ENCODE measurements at places on chromosomes 5 and 9. TPM values are rescaled to one million over a fixed set of nuclear protein-coding genes. Genes with fewer than 3 reads are reported as not detected.

GRCh38 chr5:173880306-173880985 lies 7.7 kb upstream of the CPEB4 start:
- no peak for DNase-seq

- no peak for DNase-seq
Observed at GRCh38 chr9:84283946-84284345, 56.6 kb downstream of the SLC28A3 start.

- peak; percentile 30 for DNase-seq
Observed at GRCh38 chr5:16983022-16983639, 47.0 kb upstream of the MYO10 start.

- no peak for DNase-seq
Observed at GRCh38 chr5:132749506-132749905, 2.3 kb downstream of the CCNI2 start.

DNA sequence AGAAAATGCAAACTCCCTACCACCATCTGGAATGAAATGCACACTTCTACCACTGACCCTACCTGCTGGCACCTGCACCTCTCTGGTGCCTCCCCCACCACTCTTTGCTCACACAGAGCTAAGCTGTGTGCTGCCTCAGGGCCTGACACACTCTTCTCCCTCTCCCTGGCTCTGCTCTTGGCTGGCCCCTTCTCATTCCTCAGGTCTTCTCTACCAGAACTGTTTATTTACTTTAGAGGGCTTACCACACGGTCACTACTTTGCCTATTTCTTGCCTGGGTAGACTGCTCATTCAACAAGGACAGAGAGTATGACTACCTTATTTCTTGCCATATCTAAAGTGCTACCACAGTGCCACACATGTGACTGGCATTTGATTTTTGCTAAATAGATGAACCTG lies 3.3 kb downstream of the REEP5 start:
- peak; percentile 48 for DNase-seq

- DNase-seq, result no peak
Observed at GRCh38 chr5:5293029-5293428, 129.4 kb upstream of the ICE1 start.

DMRT3 gene
- 1.4 TPM for total RNA-seq

PPP2CA gene
- total RNA-seq, result 196 TPM

DNA sequence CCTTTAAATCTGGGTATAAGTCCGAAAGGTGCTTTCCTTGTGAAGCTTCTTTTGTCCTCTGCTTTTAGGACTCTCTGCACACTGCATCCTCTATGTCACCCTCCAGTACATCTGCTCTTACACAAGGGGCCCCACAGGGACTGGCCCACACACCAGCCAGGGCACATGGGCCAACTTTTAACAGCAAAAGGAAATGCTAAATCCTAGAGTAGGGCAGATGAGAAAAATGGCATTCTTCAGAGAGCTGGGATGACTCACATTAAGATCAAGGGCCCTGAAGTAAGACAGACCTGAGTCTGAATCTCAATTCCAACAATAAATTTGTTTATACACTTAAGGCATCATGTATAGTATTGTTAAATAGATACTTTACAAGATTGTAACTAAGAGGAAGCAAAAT lies 40.3 kb upstream of the CDKN2B start:
- no peak for DNase-seq

- no peak for DNase-seq
Observed at GRCh38 chr9:7104625-7105024, 346.9 kb downstream of the KDM4C start.

DNA sequence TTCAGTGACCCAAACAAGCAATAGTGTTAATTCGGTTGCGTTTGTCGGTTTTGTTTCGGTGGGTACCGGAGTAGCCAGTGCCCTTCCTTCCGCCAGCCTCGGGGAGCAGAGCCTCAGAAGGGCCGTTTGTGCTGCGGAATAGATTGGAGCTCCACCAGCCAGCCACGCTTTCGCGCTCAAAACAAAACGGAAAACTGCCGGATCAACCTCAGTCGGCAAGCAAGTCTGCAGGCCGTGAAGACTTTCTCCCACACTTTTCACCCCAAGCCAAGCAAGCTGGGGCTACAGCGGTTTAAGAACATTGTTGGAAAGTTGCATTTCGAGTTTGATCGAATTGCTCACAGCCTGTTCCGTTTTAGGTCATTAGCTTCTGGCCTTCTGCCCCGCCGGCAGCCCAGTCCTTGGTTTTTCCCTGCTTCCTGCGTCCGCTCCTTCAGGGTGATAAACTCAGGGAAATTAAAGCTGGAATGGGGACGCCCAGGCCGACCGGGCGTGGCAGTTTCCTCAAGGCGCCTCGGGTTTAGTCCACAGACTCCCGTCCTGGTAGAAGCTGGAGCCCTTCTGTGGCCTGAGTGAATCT lies 803 bp upstream of the CCNO start:
- DNase-seq, result no peak

C5 gene
- 0.65 TPM for total RNA-seq

EIF4E1B gene
- total RNA-seq, result not detected

GRCh38 chr5:78577071-78577807 lies 71.3 kb downstream of the LHFPL2 start:
- no peak for DNase-seq

GRCh38 chr9:136642439-136642921 lies 20.2 kb upstream of the EGFL7 start:
- no peak for DNase-seq

- no peak for DNase-seq
Observed at GRCh38 chr5:121725450-121725849, 126.2 kb upstream of the FTMT start.

DNA sequence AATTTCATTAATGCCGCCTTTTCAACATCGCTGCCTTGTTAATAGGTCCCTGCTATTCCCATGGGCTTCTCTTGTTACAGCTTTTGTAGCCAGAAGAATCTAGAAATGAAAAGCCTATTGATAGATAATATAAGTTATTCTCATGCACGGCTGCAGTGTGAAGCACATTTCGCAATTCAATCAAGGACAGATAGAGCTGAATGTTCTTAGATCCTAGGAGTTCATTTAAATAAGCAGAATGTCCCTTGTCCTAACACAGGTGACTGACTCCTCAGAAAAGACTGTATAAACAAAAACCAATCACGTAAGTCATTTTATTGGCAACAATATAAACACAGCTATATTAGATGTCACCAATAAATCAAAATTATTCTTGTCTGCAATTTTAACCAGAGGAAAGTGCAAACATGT lies 9.4 kb downstream of the GLIS3 start:
- DNase-seq, result no peak

GRCh38 chr5:67058998-67059743 lies 137.4 kb downstream of the CD180 start:
- DNase-seq, result no peak

DNA sequence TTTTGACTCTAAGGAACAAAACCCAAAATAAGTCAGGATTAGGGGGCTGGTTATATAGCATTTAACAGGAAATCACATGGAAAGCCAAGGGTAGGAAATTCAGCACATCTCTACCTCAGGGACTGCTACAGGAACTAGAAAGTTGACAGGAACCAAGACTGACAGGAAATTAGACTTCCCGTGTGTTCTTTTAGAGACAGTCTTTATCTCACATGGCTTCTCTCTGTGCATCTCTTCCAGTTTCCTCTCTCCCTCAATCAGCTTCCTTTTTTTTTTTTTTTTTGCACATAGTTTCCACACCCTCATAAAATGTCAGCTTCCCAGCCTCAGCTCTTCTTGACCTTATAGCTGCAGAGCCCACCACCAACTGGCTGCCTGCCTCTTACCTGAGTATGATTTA lies 4.8 kb downstream of the RECK start:
- DNase-seq, result no peak

ADGRV1 gene
- 2.3 TPM for total RNA-seq

DNA sequence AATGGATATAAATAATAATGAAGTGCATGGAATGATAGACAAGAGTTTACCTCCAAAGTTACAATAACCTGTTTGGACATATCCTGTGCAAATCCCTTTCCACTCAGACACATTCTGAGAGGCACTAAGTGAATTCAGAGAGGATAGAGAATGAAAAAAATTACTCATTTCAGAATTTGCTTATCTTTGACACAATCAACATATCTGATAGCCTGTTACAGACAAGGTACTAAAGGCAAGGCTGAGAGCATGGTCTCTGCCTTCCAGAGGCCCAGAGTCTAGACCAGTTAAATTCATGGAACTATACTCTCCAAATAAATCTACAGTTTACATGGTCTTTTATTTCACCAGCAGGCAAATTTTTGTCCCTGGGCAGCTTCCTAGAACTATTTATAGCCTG lies 371.8 kb upstream of the PTGER4 start:
- no peak for DNase-seq

DNA sequence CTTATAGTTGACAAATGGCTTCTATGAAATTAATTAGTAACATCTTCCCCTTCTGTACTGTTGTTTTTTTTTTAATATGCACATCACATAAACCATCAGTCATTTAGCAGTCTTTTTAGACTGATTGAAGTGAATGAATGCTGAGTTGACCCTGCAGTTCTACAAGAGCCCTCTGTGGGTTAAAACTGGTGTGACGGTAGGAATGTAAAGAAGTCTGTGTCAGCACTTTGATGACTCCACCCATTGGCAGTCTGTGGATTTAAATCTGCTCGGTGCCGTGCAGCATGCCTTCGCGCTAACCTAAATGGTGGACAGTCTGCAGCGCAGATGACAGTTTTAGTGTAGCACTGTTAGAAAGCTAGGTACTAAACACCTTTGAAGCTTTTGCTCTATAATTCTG lies 3.1 kb downstream of the GTF3C4 start:
- DNase-seq, result no peak

NOL6 gene
- 45.4 TPM for total RNA-seq

DNA sequence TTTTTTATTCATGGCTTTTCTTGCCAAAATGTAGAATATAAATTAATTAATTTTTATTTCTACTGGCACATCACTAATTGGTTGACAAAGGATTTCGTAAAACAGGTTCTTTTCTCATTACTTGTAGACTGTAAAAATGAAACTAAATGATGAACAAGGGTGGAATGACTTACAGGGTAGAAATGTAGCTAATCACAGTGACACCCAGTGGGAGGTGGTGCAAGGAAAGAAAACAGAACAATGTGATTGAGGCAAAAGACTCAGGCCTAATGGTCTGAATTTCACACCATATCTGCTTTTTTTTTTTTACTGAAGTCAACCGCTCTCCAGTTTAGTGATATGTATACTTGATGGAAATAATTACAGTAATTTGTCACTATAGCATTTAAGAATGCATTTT lies 28.9 kb downstream of the GABRG2 start:
- DNase-seq, result no peak

SPINK4 gene
- total RNA-seq, result not detected

CAMK2A gene
- not detected for total RNA-seq

DNA sequence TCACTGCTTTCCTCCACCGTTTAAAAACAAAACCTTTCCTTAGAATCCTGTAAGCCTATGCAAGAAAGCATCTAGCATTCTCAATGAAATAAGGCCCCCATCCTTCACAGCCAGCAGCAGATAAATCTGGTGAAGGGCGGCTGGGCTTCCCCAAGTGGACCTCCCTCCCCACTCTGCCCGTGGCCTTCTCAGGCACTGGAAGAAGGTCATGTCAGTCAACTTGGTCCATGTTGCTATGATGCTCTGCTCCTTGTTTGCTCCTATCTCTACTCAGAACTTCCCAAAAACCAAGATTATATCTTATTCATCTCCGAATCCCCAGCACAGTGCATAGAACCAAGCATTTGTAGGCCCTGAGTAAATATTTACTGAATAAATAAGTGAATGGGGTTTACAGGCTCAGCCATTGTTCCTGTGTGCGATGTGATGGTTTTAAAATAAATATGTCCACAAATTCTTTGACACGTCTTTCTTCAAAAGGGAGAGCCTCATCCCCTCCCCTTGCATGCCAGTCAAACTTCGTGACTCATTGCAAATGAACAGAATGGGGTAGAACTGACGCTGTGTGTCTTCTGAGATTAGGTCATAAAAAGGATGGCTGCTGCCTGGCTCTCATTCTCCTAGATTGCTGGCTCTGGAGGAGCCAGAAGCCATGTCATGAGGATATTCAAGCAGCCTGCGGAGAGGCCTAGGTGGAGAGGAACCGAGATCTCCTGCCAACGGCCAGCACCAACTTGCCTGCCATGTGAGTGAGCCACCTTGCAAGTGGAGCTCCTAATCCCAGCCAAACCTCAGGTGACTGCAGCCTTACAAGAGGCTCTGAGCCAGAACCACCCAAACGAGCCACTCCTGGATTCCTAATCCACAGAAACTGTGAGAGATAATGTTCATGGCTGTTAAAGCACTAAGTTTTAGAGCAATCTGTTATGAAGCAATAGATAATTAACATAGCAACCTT lies 70.5 kb downstream of the MED27 start:
- DNase-seq, result no peak

DNA sequence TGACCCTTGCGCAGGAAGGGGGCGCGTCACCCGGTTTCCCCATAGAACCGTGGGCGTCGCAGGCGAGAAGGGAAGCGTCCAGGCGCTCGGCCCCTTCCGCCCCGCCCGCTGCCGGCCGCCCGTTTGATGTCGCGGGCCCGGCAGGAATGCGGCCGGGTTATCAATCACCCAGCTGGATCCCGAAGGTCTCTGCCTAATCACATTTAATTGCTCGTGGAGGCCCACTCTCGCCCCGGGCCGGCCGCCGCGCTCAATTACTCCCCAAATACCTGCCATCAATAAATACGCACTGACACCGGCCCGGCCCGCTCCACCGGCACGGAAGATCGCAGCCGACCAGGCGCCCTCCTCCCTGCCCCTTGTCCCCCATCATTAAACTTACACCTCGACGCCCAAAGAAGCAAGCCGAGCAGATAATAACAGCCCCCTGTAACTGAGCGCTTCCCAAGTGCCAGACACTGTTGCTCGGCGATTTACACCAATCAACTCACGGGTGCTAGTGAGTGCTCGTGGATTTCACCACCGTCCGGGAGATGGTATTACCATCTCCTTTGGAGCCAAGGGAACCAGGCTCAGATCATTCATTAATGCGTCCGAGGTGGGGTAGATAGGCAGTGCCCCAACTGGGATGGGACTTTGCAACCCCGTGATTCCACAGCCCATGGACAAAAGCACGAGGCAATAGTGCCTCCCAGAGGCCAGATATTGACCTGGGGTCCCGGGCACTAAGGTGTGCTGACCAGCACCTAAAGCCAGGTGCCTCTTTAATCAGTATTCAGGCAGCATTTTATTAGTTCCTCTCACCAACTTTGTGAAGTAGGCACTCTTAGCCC lies 11.3 kb downstream of the MSX2 start:
- DNase-seq, result no peak

DNA sequence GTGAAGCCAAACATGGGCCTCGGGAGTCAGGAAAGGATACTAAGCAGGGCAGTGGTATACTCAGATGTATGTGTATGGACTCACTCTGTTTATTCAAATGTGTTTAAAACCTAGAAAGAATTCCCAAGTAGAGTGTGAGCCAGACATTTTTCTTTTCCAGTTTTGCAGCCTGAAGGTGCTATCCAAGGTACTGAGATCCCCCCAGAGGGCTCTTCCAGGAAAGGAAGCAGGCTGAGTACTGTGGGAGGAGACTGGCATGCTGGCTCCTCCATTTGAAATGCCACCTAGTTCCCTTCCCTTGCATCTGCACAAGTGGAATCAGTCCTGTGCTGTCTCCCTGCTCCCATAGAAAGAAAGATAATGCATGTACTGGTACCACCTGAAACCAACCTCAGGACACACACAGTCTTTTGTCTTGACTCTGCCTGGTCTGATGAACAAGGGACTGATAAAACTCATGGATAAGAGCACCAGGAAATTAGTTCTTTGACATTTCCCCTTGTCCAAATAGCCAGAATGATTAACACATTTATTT lies 85.9 kb downstream of the HRH2 start:
- DNase-seq, result no peak

- DNase-seq, result no peak
Observed at GRCh38 chr5:100828898-100829356, 74.2 kb downstream of the ST8SIA4 start.

ENTPD8 gene
- total RNA-seq, result not detected

Measured in epithelial cell of proximal tubule (primary cell).